Skeletal muscle cell (primary cell): ENCODE measurements at places on chromosomes 5 and 9.

DNA sequence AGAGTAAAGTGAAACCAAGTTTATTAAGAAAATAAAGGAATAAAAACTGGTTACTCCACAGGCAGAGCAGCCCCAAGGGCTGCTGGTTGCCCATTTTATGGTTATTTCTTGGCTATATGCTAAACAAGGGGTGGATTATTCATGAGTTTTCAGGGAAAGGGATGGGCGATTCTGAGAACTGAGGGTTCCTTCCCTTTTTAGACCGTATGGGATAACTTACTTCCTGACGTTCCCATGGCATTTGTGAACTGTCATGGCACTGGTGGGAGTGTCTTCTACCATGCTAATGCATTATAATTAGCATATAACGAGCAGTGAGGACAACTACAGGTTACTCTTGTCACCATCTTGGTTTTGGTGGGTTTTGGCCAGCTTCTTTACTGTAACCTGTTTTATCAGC, 323.9 kb upstream of the PTGER4 start:
- DNase-seq, result no peak

DNA sequence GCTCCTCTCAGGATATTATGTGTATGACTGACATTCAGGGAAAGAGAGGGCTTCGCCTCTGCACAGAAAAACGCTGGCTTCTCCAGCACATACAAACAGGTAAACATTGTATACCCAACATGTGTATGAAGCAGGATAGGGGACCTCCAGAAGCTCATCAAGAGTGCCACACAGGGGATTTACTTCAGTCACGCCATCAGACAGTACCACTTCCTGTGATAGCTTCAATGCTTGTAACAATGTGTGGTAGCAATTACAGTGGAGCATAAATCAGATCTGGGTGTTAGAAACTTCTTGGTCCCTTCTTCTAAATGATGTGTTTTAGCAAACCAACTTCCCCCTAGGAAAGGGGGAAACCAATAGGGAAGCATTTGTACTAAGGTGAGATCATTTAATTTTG, 160.8 kb downstream of the TSSK1B start:
- no peak for DNase-seq

DNA sequence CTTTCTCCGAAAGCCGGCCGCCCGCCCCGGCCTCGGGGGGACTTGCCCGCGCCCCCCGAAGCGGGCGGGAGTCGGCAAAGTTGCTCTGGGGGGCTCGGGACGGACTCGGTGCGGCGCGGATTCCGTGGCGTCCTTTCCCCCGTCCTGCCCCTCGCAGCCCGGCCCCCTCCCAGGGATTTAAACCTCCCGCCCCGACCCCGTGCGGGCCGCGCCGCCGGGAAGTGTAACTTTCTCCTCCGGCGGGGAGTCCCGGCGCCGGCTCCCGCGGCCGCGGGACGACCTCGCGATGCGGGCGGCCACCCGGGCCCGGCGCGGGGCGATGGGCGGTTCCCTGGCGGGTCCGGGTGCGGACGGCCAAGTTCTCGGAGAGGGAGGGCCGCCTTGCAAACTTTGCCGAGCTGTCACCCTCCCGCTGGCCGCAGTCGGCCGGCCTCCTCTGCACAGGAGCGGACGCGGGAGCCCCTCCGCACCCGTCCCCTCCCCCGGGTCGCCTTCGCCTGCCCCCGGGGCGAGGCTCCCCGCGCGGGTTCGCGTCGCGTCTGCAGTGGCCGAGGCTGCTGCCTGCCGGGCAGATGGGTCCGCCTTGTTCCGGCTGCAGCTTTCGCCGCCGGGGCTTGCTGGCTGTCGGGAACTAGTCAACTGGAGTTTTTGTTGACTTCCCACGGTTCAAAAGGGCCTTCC, 732 bp downstream of the PBX3 start:
- DNase-seq, result no peak

GRCh38 chr9:16417161-16417560, 453.3 kb downstream of the BNC2 start:
- peak; percentile 67 for DNase-seq

DNA sequence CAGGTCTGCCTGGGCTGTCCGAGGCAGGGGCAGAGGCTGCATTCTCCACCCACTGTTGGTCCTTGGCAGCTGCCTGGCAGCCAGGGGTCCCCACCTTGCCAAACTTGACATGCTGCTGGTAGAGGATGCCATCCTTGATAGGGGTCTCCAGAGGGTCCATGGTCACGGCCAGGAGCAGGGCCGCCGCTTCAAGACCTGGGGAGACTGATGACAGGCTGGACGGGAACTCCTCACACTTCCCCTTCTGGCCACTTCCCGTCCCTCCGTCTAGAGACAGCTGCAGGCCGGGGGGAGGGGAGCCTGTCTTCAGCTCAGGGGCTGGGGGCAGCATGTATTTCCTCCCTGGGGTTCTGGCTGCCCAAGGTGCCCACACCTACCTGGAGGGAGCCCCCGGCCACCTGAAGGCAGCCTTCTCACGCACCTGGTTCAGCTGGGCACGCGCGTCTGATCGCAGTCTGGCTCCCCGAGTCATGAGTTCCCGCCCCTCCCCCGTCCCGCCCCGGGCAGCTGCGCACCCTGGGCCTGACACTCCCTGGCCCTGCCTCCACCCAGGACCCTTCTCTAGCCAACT, at the start of gene DOK3:
Gene DOK3, minus strand, starts transcription at position 446 of the 571 bp plus-strand sequence. Its CDS starts 286 bp downstream, at position 160.
- DNase-seq, result no peak
